Natural killer cell treated with Interleukin-12 subunit alpha and Interleukin-12 subunit beta and Interleukin-15 and Interleukin-18, amount 100 ng/mL, for 72 hours (primary cell): ENCODE measurements at places on chromosomes 13 and 19. TPM values are rescaled to one million over a fixed set of nuclear protein-coding genes. Genes with fewer than 3 reads are reported as not detected.
A peak's percentile ranks its signal among the peaks of the same experiment; 100 is the strongest.

DNA sequence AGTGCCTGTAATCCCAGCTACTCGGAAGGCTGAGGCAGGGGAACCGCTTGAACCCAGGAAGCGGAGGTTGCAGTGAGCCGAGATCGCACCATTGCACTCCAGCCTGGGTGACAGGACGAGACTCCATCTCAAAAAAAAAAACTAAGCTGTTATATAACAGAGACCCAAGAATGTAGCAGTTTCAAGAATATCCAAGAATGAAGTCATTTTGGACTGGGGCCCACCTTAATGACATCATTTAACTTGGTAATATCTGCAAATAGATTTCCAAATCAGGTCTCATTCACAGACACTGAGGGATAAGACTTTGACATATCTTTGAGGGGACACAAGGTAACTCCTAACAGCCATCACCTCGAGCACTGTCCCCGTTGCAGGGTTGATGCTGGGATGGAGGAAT lies 36.5 kb upstream of the MRI1 start:
- H3K27ac ChIP-seq, result no peak overlapping the region
- peaks cover 22% of the 10 kb centered on the region for H3K4me1 ChIP-seq
- no peak overlapping the region for H3K4me3 ChIP-seq
- no peak for DNase-seq
- H3K36me3 ChIP-seq, result no peaks in the 10 kb centered on the region

DNA sequence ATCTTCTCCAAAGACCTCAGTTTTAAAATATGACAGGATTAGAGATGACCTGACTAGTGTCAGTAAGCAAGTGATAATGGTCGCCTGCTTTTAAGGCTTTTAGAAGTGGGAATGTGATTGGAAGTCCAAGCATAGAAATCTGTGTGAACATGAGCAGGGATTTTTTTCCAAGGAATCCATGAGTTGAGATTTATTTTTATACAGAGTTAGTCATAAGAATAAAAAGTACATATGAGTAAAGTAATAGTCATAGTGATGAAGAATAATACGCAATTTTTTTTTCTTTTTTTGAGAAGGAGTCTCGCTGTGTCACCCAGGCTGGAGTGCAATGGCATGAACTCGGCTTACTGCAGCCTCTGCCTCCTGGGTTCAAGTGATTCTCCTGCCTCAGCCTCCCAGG lies 1.6 kb downstream of the ZNF546 start:
- DNase-seq, result no peak
- no peaks in the 10 kb centered on the region for H3K27me3 ChIP-seq
- peaks cover 14% of the 10 kb centered on the region for H3K36me3 ChIP-seq
- H3K27ac ChIP-seq, result peak overlapping the region; percentile 94

- H3K27me3 ChIP-seq, result no peaks in the 10 kb centered on the region
- H3K4me3 ChIP-seq, result peak overlapping the region; percentile 6
- H3K4me1 ChIP-seq, result peaks cover 44% of the 10 kb centered on the region
- DNase-seq, result no peak
- no peaks in the 10 kb centered on the region for H3K36me3 ChIP-seq
Observed at GRCh38 chr13:51623473-51623872, 39.2 kb downstream of the WDFY2 start.

- DNase-seq, result no peak
- no peak overlapping the region for H3K4me3 ChIP-seq
- peaks cover 2% of the 10 kb centered on the region for H3K27me3 ChIP-seq
- no peaks in the 10 kb centered on the region for H3K36me3 ChIP-seq
- no peaks in the 10 kb centered on the region for H3K4me1 ChIP-seq
Observed at GRCh38 chr13:51838240-51838846, 6.6 kb downstream of the TMEM272 start.

PLIN3 gene
- 34.0 TPM for total RNA-seq

HDGFL2 gene
- total RNA-seq, result 47.6 TPM
